ENCODE measurements at places on chromosomes 12 and 14.

DNA sequence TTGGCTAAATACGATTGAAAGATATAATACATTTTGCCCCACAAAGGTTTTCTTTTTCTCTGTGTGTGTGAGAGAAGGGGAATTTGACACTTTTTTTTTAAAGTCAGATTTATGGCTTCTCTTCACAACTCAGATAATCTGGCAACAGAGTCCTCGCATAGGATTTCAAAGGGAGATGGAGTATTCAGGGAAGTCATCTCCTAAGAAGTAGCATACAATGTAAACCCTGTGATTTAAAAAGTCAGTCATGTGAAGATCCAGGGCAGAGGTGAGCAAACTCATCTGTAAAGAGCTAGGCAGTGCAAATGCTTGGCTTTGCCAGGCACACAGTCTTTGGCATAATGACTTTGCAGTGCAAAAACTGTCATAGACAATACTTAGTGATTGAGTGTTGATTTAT is 1526.3 kb downstream of the AACS start:
- no peak for DNase-seq

DNA sequence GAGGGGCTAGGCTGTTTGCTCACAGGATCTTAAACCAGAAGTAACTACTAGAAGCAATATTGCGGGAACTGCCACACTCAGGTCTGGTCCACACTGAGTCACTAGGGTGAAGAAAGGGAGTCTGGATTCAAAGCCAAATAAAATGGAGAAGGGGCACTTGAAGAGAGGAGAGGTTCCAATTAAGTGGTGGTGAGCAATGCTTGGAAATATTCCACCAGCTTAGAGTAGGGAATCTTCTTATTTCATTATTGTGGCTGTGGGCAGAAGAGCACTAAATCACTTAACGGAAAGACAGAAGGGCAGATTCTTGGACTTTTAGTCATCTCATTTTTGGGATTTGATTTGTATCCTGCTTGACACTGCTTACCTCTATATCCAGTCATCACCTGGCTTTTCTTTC is 48.6 kb upstream of the PPP1R12A start:
- DNase-seq, result no peak

GRCh38 chr14:31419967-31420318 is 407 bp downstream of the HEATR5A start:
- DNase-seq, result peak; percentile 25

DNA sequence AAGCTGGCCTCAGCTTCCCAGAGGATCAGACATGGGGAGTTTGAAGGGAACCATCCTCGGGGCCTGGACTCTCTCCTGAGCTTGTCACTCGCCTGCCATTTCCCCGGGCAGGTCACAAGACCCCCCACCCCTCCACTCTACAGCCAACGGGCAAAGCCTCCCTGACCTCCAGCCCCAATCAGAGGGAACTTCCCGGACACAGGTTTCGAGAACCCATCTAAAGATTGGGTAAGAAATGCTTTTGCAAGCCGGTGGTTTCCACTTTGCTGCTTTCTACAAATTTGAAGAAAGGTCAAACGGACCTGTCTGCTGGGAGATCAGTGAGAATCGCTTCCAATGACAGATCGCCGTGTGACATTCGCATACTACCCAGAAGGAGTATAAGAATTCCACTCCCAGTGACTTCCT is 89.6 kb downstream of the SCARB1 start:
- DNase-seq, result no peak

DNA sequence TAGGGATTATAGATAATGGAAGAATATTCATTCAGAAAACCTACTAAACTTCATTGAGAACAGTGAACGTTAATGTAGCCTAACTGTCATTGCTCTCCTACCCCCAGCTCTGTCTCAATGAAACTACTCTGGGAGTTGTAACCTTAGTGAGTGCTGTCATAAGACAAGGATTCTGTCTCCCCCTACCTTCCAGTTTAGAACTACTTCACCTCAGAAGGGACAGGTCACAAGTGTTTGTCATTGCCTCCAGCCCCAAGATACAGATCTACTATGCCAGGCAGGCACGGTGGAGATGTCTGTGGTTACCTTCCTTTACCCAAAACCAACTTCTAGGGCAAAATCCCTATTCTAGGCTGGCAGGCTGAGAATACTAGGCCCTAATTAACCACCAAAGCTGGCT is 833.1 kb upstream of the SEL1L start:
- no peak for DNase-seq

DNA sequence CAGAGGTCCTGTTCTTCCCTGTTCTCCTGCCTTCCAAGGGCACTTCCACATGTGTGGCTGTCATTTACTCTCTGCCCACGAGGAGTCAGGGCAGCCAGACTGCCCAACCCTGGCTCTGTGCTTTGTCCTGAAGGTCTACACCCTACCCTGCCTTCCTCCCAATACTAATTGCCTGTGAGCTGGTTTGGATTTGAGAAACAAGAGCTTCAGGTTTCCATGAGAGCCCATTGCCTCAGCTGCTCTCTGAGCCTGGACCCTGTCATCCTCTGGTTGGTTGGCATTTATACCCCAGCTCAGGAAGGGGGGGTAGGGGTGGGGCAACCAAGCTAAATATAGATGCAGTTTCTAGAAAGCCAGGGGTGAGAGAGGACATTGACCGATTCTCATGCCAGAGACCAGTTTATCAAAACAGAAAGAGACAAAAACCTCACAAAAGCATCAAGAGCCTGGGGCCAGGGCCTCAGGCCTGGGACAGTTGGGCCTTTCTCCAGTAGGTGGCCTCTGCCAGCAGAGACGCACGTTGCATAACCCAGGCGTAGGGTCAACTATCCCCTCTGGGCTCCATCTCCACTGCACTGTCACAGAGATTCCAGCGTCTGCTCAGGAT is 34.5 kb downstream of the VDR start:
- DNase-seq, result no peak

DNA sequence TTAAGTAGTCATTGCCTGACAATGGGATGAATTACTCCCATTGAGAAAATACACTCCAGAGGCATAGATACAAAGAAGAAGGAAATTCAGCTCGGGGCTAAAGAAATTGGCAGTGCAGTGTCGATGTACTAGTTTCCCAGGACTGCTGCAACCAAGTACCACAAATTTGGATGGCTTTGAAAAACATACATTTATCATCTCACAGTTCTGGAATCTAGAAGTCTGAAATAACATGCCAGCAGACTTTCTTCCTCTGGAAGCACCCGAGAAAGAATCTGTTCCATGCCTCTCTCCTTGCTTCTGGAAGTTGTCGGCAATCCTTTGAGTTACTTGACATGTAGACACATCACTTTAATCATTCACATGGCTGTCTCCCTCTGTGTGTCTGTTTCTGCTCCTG is 101.9 kb downstream of the TMTC3 start:
- DNase-seq, result no peak

DNA sequence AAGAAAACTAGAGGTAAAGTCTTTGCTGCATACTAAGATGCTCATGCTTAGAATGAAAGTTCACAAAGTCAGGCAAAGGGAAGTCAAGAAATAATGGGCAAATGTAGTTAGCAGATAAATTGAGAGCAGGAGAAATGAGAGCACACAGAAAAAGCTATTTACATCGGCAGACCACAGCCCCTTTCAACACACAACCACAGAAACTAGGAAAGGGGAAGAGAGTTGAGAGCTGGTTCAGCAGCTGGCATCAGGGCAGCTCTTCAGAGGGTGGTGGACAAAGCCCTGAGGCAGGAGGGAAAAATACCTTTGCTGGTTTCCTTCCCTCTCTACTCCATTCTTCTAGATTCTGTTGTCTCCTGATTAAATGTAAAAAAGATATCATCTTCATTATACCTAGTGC is 95.4 kb upstream of the ANO4 start:
- no peak for DNase-seq

DNA sequence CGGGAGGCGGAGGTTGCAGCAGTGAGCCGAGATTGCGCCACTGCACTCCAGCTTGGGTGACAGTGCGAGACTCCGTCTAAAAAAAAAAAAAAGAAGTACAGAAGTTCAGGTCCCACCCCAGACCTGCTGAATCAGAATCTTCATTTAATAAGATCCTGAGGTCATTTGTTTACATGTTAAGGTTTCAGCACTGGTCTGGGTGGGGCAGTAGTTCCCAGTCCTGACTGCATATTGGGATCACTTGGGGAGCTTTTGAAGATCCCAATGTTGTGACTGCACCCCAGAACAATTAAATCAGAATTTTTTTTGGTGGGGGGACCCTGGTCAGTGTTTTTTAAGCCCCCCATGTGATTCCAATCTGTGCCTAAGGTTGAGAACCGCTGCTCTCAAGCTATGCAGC is 11.7 kb upstream of the COL2A1 start:
- DNase-seq, result no peak

DNA sequence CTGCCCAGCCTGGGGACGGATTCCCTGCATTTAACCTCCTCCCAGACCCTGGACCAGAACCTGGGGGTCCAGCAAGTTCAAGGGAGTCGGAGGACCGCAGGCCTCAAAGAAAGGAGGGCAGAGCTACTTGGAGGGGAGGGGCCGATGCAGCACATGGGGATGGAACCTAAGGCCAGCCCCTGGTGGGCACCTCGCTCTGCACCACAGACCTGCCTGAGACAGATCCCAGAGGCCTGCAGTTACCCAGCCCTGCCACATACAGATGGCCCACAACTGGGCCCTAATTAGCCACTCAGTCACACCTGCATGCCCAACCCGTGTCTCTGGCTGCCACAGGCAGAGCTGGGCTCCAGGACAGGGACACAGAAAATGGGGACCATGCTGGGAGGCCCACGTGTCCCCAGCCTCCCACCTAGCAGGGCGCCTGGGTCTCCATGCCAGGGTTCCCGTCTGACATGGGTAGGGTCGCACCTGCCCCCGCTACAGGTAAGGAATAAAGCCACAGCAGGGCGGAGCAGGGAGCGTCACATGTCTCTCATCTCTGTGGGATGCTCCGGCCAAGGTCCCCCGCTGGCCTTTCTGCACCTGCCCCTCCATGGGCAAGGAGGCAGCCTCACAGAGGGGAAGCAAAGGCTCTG is 16.7 kb downstream of the AKT1 start:
- no peak for DNase-seq

GRCh38 chr12:53160673-53161072 is 19.8 kb upstream of the ZNF740 start:
- DNase-seq, result no peak

DNA sequence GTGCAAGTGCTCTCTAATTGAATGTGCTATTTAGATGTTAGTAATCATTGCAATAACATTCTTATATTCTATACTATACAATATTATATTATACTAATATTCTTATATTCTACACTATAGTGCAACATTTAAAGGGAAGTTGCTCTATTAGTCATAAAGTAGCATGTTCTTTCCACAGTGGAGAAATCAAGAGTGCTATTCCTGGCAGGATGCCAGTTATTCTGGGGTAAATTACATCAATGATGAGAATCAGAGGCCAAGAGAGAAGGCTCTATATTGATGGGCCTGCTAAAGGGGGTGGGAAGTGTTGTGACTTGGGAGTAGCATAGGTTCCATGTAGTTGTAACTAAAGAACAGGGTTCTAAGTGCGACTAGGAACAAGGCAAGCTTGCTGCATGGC is 121.5 kb downstream of the SLC15A5 start:
- DNase-seq, result no peak

GRCh38 chr14:96614481-96614881 is 112.3 kb downstream of the PAPOLA start:
- no peak for DNase-seq

DNA sequence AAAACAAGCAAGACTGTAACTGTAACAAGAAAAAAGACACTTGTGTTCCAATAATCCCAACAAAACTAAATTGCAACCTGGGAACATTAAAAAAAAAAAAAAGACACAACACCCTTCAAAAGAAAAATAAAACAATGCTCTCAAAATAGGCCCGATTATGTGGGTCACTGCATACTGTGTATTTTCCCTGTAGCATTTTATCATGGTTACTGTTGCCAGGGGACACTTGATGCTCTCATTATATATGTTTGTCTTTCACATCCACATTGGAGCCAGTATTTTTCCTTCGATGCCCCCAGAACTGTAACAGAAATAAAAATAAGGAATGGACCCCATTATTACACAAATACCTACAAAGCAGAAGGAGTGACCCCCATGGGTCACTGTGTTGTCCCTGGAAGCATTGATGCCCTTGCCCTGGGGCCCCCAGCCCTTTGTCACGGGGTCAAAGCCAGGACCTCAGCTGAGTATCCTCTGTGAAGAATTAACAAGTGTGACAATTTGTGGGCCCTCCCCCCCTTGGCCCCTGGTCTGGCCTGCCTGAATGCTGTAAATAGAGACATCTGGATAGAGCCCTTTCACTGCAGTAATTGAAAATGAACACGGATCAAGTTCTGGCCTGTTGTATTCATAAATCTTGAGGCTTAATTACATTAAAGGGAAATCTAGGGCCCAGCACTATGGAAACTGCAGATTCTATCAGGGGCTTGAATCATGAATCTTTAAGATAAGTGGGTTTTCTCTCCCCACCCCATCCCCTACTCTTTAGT is 72.8 kb downstream of the C12orf42 start:
- DNase-seq, result no peak

- no peak for DNase-seq
Observed at GRCh38 chr12:110111476-110112334, 12.5 kb upstream of the IFT81 start.

DNA sequence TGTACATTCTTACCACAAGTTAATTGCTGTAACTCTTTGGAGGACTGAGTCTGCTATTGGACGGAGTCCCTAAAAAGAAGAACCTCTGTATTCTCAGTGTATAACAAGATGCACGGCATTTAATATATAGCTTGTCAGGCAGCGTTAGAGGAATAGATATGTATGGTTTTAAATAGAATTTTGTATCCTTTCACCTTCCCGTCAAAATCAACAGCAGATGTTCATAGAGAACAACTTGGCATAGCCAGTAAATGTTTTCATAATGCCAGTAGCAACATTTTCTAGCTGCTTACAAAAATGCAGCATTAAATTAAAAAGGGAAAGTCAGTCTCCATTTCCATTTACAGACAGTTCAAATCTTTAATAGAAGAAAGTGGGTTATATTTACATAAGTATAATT is 6.8 kb downstream of the SCYL2 start:
- no peak for DNase-seq

DNA sequence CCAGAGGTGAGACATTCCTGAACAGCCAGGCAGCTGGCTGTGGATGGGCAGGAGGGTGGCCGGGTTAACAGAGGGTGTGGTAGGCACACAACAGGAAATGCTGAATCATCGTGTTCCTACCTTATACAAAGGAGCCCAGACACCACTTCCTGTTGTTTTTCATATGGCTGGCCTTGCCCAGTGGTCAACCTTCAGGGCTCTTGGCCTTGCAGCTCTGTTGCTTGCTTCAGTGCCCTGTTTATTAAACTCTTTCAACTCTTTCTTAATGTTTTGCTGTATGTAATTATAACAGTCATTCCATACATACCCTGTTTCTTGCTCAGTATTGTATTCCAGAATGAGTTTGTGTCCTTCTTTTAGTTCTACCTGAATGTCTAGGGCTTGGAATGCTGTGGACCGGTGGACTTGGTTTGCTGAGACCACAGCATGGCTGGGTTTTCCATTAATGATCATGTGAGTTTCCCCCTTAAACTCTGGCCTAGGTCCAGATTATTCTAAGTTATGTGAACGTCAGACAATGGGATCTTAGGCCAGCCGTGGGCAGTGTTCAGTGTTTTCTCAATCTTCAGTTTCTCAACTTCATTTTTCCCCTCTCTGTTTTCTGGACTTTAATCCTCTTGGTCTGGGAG is 11.9 kb downstream of the CFAP54 start:
- DNase-seq, result no peak

GRCh38 chr12:52258335-52258901 is 16.0 kb upstream of the KRT86 start:
- no peak for DNase-seq

- peak; percentile 65 for DNase-seq
Observed at GRCh38 chr12:110688446-110689280, at the start of gene HVCN1. Gene HVCN1, minus strand, starts transcription at chr12:110689115. Its CDS starts 5,870 bp downstream, at chr12:110683245.

All from nucleus accumbens (tissue), 56 donors.